RWPE2 (cell line): ENCODE measurements at places on chromosomes 16 and 17.
A peak's percentile ranks its signal among the peaks of the same experiment; 100 is the strongest.

DNA sequence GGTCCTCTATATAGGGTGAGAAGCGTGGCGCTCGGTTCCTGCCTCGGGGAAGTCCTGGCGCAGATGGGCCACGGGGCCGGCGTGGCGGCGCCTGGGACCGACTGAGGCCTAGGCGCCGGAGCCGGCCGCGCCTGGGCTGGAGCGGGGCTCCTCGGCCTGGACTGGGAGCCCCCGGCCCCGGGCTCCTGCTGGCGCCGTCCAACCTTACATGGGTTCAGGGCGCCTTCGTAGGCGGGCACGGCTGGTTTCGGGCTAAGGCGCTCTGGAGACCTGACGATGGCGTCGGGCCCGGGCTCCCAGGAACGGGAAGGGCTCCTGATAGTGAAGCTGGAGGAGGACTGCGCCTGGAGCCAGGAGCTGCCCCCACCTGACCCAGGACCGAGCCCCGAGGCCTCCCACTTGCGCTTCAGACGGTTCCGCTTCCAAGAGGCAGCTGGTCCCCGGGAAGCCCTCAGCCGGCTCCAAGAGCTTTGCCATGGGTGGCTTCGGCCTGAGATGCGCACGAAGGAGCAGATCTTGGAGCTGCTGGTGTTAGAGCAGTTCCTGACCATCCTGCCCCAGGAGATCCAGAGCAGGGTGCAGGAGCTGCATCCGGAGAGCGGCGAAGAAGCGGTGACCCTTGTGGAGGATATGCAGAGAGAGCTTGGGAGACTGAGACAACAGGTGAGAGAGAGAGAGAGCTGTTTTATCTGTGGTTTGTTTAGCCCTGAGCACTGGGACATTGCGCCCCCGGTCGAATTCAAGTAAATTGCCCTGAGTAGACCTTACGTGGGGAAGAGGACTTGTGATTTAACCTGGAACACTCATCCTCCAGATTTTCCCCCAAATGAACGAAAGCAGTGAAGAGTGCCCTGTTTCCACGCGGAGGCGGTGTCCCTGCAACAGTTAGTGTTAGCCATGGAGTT lies 504 bp downstream of the ZNF263 start:
- DNase-seq: no peak
- H3K27ac ChIP-seq: peak overlapping the region; percentile 81
- H3K36me3 ChIP-seq: peaks cover 32% of the 10 kb centered on the region
- no peaks in the 10 kb centered on the region for H3K27me3 ChIP-seq
- H3K4me1 ChIP-seq: no peaks in the 10 kb centered on the region
- peak overlapping the region; percentile 88 for H3K4me3 ChIP-seq

DNA sequence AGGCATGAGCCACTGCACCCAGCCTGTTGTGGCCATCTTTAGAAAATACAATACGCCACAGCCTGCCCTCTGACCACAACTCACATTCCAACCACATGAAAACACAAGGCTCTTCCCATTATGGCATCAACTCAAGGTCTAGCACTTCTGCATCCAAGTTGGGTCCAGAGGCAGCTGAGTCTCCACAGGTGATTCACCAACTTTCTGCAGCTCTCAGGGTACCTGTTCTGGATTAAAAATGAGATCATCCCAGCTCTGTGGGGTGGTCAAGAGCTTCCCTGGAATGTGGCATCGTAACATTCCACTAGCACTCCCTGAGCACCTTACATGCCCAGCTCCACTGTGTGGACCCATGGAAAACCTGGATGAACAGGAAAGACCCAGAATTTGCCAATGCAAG lies 9.9 kb upstream of the GUCY2D start:
- H3K4me1 ChIP-seq: peaks cover 5% of the 10 kb centered on the region
- H3K27me3 ChIP-seq: no peaks in the 10 kb centered on the region
- DNase-seq: no peak
- no peak overlapping the region for H3K4me3 ChIP-seq
- H3K27ac ChIP-seq: peak overlapping the region; percentile 12

- H3K36me3 ChIP-seq: no peaks in the 10 kb centered on the region
- no peaks in the 10 kb centered on the region for H3K4me1 ChIP-seq
- no peak overlapping the region for H3K27ac ChIP-seq
- H3K27me3 ChIP-seq: no peaks in the 10 kb centered on the region
- H3K4me3 ChIP-seq: no peak overlapping the region
- DNase-seq: no peak
Measured at GRCh38 chr17:14693382-14693781, 392.5 kb downstream of the HS3ST3B1 start.

DNA sequence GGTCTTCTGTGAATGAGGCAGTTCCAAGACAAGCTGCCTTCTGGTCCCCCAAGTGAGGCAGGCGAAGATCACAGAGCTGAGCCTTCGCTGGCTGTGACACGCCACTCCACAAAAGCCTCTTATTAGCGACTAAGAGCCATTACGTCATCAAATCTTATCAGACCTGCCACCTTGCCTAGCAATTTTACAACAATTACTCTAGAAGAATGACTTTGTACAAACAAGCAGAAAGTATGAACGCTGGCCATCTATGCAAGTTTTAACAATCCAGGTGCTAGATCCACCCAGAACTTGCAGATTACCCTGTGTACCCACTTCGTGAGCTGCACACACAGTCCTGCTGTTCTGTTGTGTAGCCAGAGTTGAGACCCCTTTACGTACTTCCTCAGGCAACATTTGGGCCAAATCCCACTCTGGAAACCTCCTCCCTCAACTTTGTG lies 3.8 kb upstream of the ICAM2 start:
- H3K36me3 ChIP-seq: no peaks in the 10 kb centered on the region
- H3K4me3 ChIP-seq: no peak overlapping the region
- no peak overlapping the region for H3K27ac ChIP-seq
- peaks cover 3% of the 10 kb centered on the region for H3K4me1 ChIP-seq
- H3K27me3 ChIP-seq: no peaks in the 10 kb centered on the region

- peaks cover 14% of the 10 kb centered on the region for H3K4me1 ChIP-seq
- H3K27ac ChIP-seq: peak overlapping the region; percentile 82
- H3K4me3 ChIP-seq: no peak overlapping the region
- peak; percentile 89 for DNase-seq
Measured at GRCh38 chr17:1769822-1770477, 8.1 kb downstream of the SERPINF1 start.

- no peaks in the 10 kb centered on the region for H3K36me3 ChIP-seq
- no peak for DNase-seq
- H3K4me1 ChIP-seq: no peaks in the 10 kb centered on the region
- H3K27ac ChIP-seq: no peak overlapping the region
Measured at GRCh38 chr17:43689131-43689530, 27.4 kb upstream of the MEOX1 start.

DNA sequence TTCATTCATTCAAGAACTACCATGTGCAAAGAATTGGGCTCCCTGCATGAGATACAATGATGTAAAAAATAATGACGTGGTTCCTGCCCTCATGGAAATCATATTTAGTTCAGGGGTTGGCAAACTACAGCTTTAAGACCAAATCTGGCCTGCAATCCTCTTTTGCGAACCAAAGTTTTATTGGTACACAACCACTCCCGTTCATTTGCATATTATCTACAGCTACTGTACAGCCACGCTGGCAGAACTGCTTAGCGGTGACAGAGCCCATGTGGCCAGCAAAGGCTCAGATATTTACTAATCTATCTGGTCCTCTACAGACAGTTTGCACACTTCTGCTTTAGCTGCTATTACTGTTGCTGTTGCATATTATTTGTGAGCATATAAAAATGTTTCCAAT lies 167.7 kb downstream of the XYLT1 start:
- no peak for DNase-seq
- H3K36me3 ChIP-seq: no peaks in the 10 kb centered on the region

DNA sequence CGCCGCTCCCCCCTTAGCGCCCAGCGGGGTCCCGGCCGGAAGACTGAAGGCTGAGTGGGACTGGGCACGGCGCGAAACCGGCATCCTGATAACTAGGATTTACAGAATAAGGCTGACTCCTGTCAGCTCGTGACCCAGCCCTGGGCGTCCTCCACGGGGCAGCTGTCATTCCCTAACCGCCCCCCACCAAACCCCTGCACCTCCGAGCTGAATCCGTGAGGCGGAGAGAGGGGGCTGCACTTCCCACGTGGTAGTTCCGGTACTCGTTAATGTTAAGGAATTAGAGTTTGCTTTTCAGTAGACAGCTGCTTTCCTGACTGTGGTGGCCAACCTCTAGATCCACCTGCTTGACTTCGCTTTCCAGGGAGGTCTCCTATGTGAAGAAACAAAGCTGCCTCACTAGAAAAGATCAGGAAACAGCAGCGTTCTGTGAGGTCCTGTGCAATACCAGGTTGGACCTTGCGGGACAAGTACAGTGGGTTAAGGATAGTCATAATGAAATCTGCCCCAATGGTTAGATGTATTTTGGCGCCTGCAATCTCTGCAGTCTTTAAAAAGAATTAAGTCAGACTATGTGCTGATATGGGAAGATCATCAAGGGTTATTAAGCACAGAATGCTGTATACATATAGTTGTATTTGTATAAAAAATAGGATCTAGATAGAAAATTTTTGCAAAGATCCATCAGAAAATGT lies 1.1 kb upstream of the WBP2 start:
- H3K4me3 ChIP-seq: peak overlapping the region; percentile 62
- H3K27ac ChIP-seq: peak overlapping the region; percentile 69
- H3K4me1 ChIP-seq: peaks cover 16% of the 10 kb centered on the region
- DNase-seq: no peak
- peaks cover 22% of the 10 kb centered on the region for H3K36me3 ChIP-seq

GRCh38 chr16:75382611-75383010 lies 50.7 kb downstream of the CFDP1 start:
- no peak for DNase-seq
- H3K4me1 ChIP-seq: peaks cover 51% of the 10 kb centered on the region
- H3K4me3 ChIP-seq: no peak overlapping the region
- peaks cover 26% of the 10 kb centered on the region for H3K36me3 ChIP-seq

DNA sequence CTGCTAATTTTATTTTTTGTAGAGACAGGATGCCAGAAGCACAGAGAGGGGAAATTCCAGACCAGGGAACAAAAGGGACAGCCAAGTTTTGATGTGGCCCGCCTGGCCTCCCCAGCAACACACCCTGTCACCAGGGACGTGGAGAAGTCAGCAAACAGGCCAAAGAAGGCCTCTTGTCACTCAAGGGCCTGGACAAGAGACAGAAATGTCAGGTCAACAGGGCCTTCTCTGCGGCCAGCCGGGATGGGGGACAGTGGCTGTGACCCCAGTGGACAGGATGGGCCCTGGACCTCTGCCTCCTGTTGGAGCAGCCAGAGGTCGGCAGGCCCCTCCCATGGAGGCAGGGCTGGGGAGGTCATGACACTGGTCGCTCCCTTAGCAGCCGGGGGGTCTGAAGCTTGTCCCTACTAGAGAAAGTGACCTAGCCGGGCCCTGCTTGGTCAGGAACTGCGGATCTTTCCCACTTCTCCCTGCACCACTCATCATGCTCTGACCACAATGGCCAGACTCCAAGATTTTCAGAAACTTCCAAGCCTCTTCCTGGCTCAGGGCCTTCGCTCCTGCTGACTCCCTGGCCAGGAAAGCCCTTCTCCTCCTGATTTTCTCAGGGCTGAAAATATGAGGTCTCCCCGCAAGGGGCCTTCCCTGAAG lies 9.2 kb upstream of the TVP23A start:
- no peak overlapping the region for H3K27ac ChIP-seq
- DNase-seq: no peak
- peaks cover 11% of the 10 kb centered on the region for H3K4me1 ChIP-seq

- peaks cover 16% of the 10 kb centered on the region for H3K4me1 ChIP-seq
- DNase-seq: no peak
- H3K4me3 ChIP-seq: no peak overlapping the region
- no peaks in the 10 kb centered on the region for H3K27me3 ChIP-seq
- peak overlapping the region; percentile 18 for H3K27ac ChIP-seq
Measured at GRCh38 chr17:29131814-29132682, 48.1 kb downstream of the MYO18A start.

GRCh38 chr16:66295761-66296546 lies 70.5 kb upstream of the CDH5 start:
- no peak overlapping the region for H3K4me3 ChIP-seq
- H3K36me3 ChIP-seq: no peaks in the 10 kb centered on the region

DNA sequence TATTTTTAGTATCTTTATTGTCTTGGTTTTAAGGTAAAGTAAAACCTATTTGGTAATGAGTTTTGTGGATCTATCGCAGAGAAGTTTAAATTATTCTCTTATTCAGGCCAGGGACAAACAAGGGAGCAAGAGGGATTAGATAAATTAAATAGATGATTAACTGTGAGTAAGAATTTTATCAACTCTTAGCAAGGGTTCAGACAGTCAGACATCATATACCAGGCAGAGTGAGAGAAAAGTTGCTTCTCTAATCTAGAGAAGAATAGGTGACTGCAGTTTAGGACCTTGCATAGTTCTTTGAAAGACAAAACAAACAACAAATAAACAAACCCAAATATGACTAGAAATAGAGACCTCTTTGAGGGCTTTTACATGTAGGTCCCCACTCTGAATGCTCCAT lies 840.2 kb upstream of the GOT2 start:
- no peaks in the 10 kb centered on the region for H3K36me3 ChIP-seq
- no peak overlapping the region for H3K4me3 ChIP-seq
- DNase-seq: no peak

DNA sequence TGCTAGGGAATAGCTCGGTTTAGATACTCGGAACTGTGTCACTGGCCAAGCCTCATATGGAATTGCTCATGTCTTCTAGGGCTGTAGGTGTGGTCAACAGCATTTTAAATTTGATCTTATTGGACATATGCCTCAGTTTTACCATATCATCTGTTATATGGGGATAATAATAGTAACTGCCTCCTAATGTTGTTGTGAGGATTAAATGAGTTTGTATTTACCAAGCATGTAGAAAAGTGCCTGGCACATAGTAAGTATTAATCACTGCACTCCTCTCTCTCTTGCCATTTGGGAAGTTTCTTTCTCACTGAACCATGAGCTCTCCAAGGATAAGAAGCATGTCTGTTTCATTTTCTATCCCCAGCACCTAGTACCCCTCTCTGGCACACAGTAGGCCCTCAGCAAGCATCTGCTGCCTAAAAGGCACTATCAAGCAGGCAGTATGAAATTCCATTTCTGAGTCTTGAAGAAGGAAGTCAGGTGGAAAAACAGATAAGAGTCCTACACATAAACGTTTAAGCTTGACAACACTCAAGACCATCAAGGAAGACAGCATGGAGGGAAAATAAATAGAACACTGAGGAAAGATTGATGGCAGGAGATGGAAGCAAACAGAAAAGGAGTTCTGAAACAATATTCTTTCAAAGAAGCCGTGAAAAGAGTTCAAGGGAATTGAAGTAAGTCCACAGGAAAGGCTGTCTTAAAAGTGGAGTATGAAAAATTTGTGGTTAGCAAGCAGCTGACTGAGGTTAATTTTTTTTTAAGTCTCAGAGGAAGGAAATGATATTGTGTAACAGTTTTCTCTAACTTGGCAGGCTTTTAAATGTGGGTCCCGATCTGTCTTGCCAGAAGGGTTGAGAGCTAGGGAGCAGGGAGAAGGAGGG lies 2.2 kb upstream of the ATP6V0A1 start:
- peaks cover 32% of the 10 kb centered on the region for H3K4me1 ChIP-seq
- peak overlapping the region; percentile 55 for H3K27ac ChIP-seq
- no peaks in the 10 kb centered on the region for H3K27me3 ChIP-seq
- peaks cover 11% of the 10 kb centered on the region for H3K36me3 ChIP-seq
- no peak overlapping the region for H3K4me3 ChIP-seq
